ENCODE measurements at places on chromosomes 12 and 14.

- DNase-seq = no peak
Measured at GRCh38 chr14:49930720-49931119, 37.8 kb downstream of the ARF6 start.

GRCh38 chr12:5470221-5470620 lies 38.3 kb downstream of the NTF3 start:
- no peak for DNase-seq

DNA sequence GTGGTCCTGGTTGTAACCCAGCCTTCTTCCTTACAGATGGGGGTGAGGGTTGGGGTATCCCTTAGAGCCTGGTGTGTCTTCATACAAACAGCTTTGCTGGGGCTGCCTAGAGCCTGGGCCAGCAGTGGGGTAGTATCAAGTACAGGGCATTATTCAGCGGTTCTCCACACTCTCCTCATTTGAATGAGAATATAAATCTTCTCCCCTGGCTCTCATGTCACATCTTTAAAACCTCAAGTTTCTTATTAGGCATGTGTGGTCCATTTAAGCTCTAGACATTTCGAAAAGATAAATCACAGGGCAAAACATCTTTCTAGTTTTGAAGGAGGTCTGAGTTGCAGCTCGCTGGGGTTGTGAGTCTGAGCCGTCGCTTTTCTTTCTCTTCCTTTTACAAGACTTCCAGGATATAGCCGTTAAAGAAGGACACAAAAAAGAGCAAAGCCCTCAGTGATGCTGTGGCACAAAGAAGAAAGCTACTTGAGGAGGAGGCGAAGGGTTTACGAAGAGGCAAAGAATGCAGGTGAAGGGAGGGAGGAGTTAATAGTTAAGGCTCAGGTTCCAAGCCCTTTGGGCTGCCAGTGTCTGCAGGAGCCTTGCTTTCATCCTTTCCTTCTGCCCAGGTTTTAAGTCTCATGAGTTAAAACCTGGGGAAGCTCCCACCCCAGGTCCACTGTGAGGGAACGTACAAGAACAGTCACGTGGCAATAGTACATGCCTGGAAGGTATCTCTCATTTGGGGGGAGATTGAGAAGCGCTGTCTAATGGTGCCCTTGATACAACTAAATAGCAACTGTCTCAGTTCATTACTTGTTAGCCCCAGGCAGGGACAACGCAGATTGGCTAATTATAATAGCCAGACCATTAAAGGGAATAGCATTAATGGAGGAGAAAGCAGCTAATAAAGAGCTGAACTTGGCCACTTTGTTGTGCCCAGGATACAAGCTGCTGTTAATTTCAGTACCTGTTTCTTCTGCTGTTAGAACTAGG lies 94.2 kb downstream of the ETV6 start:
- DNase-seq = no peak

GRCh38 chr12:4272424-4273272 lies 914 bp upstream of the CCND2 start:
- DNase-seq = no peak

GRCh38 chr14:70020352-70021170 lies 141.3 kb downstream of the SMOC1 start:
- no peak for DNase-seq

DNA sequence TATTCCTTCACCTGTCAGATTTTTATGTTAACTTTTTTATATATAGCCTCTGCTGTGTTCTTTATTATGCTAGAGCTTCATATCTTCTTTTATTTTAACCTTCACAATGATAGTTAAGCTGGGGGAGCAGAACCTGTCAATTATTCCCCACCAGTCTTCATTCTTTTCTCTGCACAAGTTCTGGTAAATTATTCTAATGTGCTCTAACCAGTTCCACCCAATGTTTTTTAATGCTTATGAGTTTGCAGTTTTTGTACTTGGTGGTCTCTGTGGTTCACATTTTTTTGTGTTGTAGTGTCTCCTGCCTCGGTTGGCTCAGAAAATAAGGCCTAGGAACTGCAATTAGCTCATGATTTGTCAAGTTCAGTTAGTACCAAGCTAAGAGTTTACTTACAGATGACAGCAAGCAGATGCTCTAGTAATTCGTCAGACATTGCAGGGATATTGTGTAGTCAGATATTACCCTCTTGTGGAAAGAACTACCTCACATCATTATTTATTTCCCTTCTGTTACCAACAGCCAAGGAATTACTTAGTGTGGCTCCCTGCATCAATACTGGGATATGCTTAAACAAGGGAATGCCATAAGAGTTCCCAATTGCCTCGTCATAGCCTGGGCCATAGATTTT lies 14.5 kb downstream of the DYRK2 start:
- DNase-seq = peak; percentile 83

DNA sequence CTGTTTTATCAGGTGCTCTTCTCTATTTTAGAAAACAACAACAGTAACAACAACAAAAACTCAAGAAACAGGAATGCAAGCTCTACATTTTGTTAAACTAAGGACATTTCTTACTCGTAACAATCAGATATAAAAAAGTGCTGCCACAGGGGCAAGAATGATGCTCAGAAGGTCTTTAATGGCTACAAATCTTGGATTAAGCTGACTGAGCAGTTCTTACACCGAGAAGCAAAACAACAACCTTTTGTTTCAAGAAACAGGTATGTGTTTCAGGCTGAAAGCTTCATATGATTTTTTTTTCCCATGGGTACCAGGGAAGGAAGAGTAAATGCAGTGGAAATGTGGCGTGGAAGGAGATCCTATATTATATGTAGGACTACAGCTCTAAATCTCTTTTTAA lies 786.8 kb upstream of the FBXO33 start:
- DNase-seq = no peak

- no peak for DNase-seq
Measured at GRCh38 chr12:57737467-57738460, 778 bp downstream of the AGAP2 start.

DNA sequence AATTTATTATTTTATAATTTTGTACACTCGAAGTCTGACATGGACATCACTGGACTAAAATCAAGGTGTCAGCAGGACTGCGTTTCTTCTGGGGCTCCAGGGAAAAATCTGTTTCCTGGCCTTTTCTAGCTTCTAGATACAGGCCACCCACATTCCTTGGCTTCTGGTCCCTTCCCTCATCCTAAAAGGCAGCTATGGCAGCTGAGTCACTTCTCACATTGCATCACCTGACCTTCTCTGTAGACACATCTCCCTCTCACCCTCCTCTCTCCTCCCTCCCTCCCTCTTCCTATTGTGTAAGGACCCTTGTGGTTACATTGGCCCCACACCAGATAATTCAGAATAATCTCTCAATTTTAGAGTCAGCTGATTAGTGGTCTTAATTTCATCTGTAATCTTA lies 92.4 kb downstream of the RPS6KA5 start:
- peak; percentile 7 for DNase-seq

DNA sequence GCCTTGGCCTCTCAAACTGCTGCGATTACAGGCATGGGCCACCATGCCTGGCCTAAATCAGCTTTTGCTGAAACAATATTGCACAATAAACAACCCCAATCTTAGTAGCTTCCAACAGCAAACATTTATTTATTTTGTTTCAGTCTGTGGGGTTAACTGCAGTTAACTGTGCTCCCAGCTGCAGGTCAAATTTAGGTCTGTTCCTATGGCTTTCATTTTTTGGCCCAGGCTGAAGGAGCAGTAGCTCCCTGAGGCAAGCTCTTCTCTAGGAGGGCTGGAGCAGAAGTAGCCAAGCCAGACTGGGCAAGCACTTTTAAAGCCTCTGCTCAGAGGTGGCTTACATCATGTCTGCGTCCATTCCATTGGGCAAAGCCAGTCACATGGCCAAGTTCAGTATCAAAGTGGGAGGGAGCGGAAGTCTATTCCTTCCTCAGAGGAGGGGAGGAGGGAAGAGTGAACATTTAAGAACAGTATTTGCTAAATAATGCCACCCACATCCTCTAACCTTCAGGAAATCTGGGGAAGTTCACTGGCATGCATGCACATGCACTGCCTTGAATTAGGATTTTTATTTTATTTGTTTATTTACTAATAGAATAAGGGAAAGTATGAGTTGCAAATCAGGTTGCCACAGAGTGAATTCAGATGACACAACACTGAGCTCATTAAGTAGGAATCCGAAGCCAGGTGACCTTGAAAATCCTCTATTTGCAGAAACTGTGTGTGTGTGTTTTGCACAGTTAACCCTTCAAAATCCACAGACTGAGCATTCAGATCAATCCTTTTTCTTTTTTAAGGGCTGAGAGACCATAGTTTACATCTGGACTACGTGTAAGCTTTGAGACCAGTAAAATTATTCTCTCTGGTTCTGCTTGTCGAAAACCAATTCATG lies 122.0 kb upstream of the SEL1L start:
- no peak for DNase-seq

- no peak for DNase-seq
Measured at GRCh38 chr12:108341356-108341755, 2.2 kb upstream of the CMKLR1 start.

DNA sequence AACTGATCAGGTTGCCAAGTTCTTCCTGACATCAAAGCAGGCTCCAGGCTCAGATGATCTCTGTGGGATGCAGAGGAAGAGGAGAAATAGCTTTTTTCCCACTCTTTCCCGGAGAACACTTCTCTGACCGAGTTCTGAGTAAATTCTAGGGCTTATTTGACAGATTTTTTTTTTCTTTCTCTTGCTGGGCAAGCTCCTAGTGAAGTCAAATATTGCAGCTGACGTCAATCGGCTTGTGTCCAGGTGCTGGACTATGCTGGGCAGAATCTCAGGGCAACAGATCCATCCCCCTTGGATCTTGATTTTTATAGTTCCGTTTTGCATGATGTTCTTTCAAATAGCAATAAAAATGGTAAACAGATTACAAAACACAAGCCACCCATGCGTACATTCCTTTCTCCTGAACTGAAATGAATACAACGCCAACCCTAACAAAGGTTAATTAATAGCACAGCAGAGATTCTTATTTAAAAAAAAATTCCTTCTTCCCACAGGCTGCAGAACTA lies 182.2 kb downstream of the NOVA1 start:
- DNase-seq = peak; percentile 72

- no peak for DNase-seq
Measured at GRCh38 chr14:91882369-91882768, 15.0 kb upstream of the TC2N start.

DNA sequence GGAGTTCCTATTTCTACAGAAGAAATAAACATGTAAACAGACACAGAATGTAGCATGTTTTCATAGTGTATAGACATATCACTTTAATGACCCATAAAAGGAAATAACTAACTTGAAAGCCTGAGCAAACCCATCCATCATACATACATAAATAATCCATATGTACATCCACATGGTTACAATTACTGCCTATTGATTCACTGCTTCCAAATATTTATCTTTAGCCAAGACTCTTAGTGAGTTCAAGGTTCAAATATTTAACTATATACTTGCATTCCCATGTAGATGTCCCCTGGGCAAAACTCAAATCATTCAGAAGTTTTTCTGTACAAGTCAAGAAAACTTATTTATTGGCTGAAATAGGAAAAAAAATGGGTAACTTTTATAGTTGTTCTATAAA lies 95.4 kb downstream of the CCER1 start:
- DNase-seq = no peak

DNA sequence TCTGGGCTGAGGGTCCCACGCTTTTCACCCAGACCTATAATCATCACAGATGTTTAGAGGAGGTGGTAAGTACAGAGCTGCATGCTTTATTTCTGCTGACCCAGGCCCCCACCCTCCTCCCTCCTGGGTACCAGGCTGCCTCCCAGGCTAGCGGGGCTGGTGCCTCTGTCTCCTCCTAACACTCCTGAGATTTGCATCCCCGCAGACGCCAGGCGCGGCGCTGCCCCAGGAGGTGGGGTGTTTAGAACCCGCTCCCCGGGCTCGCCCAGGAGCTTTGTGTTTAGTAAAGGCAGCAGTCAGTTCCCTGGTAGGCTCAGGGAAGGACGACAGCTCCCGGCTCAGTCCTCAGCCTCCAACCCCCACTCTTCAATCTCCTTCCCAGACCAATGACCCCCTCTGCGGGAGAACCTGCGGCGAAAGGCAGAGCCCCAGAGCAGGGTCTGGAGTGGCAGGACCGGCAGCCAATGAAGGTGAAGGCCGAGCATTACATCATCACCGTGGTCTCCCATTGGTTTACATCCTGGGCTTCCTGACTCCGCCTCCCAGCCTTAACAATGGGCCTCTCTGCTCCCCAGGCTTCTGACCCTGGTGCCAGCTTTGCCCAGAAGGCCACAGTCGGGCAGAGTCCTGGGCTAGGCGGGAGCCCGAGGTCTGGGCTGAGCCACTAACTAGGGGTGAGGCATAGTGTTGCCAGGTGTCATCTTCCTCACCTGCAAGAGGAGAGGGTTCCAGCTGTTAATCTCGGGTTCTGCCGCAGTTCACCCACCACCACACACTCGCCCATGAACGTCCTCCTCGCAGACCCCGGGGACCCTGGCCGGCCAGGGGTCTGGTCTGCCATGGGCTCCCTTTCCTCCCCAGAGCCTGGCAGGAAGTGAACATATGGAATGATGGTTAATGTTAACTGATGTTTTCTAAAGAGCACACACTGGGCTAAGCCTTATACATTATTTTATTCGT lies 57.5 kb downstream of the CALM1 start:
- DNase-seq = peak; percentile 73

DNA sequence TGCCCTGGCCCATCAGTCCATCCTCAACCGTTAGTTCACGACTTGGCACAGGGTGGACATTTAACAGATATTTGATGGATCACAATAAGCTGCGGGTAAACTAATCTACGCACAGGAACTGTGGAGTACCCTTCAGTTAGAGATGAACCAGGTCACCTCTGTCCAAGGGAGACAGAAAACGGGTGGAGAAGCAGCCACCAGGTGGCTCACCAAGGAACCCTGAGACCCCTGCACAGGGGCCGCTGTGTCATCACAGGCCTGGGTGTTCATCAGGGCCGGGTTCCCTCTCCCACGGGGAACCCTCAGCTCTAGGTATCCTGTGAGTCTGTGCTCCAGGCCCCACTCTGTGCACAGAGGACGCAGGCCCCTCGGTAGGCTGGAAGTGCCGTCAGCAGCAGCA lies 122.2 kb downstream of the PIWIL1 start:
- no peak for DNase-seq

DNA sequence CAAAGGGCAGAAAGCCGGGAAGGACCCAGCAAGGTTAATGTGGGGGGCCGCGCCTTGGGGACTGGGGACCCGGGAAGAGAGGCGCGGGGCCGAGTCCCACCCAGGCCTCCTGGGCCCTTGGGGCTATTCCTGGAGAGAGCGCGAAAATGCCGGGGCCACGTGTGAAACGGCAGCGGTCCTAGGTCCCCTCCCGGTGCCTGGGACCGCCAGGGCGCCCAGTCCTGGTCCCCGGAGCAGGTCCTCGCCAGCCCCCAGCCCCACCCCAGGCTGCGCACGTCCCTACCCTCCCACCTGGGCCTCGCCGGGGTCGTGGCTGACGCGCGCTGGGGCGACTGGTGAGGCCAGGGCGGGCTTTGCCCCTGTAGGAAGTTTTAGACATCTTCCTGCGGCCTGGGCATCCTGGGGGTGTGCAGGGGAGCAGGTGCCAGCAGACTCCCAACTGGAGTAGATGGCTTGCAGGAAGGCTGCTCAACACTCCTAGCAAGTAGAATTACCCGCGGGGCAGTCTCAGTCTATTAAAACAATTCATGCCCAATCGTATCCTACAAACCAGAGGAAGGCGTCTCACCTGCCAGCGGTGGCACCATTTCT lies 708 bp downstream of the FAR2 start:
- no peak for DNase-seq

Measured in foreskin fibroblast (primary cell).